Central memory CD8-positive, alpha-beta T cell (primary cell): ENCODE measurements at places on chromosomes 1 and 21.

- DNase-seq: no peak
Measured at GRCh38 chr1:212302745-212303383, 17.7 kb downstream of the PPP2R5A start.

- no peak for DNase-seq
Measured at GRCh38 chr1:201360901-201361651, 16.4 kb downstream of the TNNT2 start.

GRCh38 chr1:208278638-208279037 is 34.5 kb upstream of the PLXNA2 start:
- DNase-seq: no peak

DNA sequence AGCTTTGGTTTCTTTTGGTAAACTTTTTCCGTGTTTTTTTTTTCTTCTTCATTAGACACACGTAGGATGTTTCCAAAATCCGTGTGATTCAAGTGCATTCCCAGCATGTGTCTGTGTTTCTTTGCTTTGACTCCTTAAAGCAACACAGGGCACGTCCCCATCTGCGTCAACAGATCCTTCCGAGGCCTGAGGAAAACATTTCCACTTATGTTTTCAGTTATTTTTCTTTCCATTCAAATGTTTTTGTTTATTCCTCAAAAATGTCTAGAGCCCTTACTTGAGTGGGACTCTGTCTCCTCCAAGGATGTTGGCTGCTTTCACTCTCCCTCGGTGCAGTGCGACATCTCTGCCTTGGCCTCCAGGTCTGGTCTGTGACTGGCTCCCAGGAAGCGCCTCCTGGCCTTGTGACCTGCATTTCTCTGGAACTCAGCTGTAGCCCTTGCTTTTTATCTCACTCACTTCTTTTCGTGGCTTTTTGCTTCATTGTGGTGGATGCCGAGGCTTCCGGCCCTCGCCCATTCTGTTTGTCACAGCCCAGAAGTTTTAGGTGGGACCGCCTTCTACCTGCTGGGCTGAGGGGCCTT is 31.3 kb upstream of the SLC19A1 start:
- DNase-seq: no peak

DNA sequence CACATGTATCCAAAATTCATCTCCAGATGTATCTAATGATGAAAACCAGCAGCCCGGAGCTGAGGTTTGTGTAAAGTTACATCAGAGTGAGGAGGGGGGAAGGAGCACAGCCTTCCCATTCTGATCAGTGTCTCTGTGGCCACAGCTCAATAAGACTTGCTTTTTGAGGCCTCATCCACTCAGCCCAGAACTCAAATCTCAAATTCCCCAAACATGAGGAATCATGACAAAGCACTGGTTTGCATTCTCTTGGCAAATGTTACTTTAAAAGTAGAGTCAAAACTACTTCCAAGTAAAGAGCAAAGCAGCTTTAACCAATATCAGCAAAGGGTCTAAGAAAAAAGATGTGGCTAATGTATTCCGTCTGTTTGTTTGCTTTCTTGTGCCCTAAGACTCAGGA is 30.9 kb downstream of the CCN1 start:
- no peak for DNase-seq

DNA sequence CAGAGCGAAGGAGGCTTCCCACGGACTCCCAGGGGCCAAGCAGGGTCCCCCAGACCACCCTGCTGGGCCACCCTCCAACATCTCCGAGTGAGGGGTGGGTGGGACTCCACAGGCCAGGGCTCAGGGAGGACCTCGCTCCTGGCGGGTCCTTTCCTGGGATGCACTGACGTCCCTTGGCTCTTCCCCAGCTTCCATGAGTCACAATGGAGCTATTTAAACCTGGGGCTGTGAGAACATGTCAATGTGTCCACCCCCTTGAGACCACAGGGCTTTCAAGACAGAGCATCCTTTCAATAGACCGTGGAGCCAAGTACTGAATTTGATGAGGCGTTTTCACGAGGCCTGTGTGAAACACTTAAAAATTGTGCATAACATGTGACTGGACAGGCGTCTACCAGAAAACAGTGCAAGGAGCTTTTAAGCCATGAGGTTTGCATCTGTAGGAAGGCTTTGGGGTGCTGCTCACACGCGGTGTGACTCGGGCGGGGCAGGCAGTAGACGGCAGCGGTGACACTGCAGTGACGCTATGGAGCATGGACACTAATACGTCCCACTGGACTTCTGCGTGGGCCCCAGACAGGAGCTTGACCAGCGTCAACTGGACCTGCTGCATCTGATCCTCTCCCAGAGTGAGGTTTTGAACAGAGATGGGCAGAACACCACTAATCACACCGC is 24.1 kb upstream of the NPHP4 start:
- DNase-seq: no peak

GRCh38 chr21:45420061-45421041 is 15.4 kb downstream of the COL18A1 start:
- no peak for DNase-seq

DNA sequence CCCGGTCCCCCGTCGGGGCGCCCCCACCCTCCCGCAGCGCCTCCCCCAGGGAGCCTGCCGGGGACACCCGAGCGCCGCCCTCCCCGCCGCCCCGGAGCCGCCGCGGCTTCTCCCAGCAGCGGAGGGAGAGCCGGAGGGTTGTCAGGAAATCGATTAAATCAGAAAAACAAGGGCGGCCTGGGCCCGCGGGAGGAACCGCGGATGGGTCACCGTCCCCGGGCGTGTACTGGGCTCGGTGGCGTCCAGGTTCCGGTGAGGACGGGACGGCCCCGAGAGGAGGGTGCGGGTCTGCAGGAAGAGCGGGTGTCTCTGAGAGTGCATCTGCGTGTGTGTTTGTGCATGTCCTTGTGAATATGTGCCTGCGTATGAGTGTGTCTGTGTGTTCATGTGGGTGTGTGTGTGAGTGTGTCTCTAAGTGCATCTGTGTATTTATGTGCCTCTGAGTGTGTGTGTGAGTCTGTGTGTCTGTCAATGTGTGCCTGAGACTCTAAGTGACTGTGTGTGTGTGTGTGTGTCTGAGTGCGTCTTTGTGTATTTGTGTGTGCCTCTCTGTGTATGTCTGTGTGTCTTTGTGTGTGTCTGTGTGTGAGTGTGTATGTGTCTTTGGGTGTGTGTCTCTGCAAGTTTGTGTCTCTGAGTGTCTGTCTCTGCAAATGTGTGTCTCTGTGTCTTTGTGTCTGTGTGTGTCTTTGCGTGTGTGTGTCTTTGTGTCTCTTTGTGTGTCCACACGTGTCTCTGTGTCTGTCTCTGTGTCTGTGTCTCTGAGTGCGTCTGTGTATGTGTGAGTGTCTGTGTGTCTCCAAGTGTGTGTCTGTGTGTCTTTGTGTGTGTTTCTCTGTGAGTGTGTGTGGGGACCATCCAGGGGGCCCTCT is 1.1 kb downstream of the SPSB1 start:
- no peak for DNase-seq

GRCh38 chr1:145871994-145872924 is 13.4 kb upstream of the PIAS3 start:
- DNase-seq: no peak

- no peak for DNase-seq
Measured at GRCh38 chr21:38424305-38425019, 73.8 kb downstream of the ERG start.

DNA sequence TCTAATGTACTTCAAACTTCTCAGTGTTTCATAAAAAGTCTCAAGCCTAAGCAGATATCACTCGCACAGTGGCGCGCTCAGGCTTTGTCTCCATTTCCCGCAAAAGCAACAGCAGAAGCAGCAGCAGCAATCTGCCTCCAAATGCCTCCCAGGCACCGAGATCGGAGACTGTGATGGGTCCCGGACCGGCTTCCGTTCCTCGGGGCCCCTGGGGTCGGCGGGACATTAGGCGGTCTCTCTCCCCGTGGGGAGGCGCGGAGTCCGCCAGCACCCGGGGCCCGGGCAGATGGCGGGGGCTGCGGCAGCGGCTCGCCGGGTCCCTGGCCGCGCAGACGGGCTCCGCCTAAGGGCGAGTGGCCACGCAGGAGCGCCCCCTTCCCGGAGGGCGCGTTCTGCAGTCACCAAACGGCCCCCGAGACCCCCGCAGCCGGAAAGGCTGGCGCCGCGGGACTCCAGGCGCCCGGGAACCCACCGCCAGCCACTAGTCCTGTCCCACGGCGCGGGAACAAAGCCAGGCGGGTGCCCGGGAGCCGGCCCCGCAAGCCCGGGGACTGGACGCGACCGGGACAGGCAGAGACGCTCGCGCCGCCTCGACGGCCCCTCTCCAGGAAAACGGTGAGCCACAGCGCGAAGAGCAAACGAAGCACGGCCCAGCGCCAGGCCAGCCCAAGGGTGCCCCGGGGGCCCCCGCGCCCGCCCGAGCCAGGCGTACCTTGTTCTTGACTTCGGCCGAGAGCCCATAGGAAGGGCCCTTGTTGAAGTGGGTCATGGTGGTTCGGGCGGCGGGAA is 590 bp downstream of the CNN3 start:
- no peak for DNase-seq

DNA sequence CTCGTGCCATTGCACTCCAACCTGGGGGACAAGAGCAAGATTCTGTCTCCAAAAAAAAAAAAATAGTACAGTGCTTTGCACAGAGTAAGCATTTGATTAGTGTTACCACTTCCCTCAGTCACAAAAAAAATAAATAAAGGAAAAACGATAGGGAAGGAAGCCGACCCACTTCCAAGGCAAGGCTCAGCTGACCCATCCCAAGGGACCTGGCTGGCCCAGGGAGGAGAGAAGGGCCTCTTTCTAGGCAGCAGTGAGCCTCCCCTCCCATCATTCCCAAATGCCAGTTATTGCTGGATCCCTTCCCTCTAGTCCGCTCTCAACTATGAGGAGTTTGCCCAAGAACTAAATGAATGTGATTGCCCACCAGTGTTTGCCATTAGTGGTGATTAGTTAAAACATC is 77.8 kb downstream of the TMEM53 start:
- no peak for DNase-seq

GRCh38 chr21:37829447-37829846 is 86.8 kb downstream of the KCNJ6 start:
- DNase-seq: no peak

DNA sequence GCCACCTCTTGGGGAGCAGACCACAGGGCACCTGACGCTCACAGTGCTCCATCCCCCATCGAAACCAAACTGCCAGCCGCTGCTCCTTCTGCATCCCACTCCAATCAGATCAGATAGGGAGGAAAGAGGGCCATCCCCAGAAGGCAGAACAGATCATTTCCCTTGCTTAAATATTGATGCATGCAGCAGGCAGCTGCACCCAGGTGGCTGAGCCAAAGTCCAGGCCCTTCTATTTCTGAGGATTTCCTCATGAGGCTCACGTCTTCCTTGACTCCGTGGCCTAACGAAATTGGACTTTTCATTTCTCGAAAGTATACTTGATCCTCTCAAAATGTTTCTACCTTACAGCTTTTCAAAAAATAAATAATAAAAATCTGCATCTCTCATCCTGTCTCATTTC is 239.2 kb downstream of the ATG4C start:
- no peak for DNase-seq

DNA sequence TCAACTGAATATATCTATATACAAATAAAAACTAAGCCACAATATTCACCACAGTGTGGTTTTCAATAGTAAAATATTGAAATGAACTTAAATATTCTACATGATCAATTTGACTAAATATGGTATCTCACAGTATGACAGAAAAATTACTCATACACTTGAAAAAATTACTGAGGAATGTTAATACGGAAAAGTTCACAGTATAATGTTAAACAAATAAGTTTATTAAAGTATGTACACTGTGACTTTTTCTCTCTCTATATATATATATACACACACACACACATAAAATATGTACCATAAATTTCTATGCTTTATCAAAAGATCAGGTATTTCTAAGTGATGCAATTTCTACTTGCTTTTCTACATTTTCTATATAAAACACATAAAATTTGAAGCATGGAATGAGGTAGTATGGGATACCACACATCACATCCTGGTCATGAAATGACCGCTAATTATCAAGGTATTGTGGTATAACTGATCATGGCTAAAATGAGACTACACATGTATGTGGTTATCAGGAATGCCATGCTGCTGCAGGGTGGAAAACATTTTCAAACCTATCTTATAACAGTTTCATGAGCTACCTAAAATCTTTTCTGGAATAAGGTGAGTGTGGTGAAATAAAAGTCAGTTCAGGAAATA is 102.3 kb downstream of the CDC42BPA start:
- no peak for DNase-seq

- no peak for DNase-seq
Measured at GRCh38 chr1:244050014-244050834, 859 bp upstream of the ZBTB18 start.

DNA sequence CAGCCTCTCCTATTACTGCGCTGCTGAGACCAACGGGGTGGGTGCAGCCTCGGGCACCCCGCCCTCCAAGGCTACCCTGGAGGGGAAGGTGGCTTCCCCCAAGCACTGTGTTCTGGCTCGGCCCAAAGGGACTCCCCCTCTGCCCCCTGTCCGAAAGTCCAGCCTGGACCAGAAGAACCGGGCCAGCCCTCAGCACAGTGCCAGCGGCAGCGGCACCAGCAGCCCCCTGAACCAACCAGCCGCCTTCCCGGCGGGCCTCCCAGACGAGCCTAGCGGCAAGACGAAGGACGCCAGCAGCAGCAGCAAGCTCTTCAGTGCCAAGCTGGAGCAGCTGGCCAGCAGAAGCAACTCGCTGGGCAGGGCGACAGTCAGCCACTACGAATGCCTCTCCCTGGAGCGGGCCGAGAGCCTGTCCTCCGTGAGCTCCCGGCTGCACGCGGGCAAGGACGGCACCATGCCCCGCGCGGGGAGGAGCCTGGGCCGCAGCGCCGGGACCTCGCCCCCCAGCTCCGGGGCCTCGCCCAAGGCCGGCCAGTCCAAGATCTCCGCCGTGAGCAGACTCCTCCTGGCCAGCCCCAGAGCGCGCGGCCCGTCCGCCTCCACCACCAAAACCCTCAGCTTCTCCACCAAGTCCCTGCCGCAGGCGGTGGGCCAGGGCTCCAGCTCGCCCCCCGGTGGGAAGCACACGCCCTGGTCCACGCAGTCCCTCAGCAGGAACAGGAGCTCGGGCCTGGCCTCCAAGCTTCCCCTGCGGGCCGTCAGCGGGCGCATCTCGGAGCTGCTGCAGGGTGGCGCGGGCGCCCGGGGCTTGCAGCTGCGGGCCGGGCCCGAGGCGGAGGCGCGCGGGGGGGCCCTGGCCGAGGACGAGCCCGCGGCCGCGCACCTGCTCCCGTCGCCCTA is 533.1 kb downstream of the KIF26B start:
- no peak for DNase-seq

DNA sequence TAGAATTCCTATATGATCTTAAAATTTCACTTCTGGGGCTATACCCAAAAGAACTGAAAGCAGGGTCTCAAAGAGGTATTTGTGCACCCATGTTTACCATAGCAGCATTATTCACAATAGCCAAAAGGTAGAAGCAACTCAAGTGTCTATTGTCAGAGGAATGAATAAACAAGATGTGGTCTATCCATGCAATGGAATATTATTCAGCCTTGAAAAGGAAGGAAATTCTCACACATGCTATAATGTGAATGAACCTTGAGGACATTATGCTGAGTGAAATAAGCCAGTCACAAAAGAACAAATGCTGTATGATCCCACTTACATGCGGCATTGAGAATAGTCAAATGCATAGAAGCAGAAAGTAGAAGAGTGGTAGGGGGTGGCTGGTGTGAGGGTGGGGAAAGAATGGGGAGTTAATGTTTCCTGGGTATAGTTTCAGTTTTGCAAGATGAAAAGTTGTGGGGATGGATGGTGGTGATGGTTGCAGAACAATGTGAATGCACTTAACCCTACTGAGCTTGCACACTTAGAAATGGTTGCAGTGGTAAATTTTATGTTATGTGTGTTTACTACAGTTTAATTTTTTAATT is 122.4 kb downstream of the TOMM20 start:
- DNase-seq: no peak
